Activated T-helper 17 cell treated with anti-CD3 and anti-CD28 coated beads, Interleukin-2, amount 50 U/mL, for 72 hours (primary cell): ENCODE measurements at places on chromosomes 4 and X. TPM values are rescaled to one million over a fixed set of nuclear protein-coding genes. Genes with fewer than 3 reads are reported as not detected.

DNA sequence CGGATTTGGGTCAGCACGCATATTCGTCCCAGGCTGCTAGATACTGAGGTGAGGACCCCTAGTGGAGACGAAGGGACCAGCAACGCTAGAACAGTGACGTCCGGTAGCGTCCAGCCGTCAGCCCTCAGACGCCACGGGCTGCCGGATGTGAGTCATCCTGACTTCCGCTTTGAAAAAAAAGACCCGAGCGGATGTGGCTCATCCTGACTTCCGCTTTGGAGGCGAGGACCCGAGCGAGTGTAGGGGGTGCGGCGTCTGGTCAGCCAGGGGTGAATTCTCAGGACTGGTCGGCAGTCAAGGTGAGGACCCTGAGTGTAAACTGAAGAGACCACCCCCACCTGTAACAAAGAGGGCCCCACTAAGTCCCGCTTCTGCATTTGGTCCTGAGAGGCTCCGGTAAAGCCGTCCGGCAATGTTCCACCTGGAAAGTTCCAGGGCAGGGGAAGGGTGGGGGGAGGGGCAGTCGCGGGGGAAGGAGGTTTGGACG lies at the start of gene MAGEB2:
MAGEB2 (plus strand) TSS at position 207 of the 487 bp plus-strand sequence. CDS start 3,018 bp downstream, outside the sequence.
- ATAC-seq: no peak

Gene CXCL1
- not detected for total RNA-seq

- no peak for ATAC-seq
Observed at GRCh38 chrX:105550043-105550663, 272.2 kb upstream of the NRK start.

DNA sequence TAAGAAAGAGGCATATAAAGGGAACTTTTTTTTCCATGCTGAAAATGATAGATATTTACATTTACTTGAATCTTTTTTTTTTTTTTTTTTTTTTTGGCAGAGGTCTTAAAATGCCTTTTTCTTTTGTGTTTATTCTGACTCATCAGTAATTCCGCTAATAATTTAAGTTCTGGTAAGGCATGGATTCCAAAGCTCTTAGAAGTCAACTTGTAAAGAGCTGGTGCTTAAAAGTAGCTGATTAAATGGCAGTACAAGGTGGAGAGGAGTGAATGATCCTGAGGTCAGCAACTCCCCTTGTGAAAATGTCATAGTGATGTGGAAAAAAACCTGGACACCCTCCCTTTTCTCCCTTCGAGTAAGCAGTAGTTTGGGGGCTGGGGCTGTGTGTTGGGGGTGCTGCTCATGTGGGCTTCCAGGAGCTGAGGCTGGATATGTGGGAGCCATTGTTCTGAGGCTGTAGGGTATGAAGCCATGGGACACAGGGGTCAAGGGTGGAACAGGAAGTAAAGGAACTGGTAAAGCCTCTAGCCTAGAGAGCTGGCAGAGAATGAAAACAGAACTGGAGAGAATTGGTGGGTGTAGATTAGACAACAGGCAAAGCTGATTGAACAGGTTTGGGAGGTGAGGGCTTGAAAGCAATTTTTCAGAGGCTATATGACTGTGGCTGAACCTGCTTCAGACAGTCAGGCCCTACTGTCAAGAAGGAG lies 41.0 kb upstream of the PITX2 start:
- ATAC-seq: no peak

GRCh38 chrX:1465286-1466231 lies 12.8 kb upstream of the ASMTL start:
- ATAC-seq: no peak

DNA sequence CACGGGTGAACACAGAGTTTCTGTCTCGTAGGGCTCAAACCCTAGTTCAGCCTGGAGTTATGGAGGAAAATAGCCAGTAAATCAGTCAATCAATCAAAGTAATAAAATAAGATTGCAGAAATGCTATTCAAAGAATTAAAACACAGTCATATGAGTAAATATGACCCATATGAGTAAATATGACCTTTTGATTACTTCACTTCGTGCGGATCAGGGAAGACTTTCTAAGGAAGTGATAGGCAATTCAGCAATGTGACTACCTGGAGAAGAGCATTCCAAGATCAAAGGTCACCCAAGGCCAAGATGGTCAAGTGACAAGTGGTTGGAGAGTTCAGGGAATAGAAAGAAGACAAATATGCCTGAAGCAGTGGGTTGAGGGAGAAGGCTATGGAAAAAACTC lies 722.6 kb downstream of the ADGRL3 start:
- no peak for ATAC-seq

- no peak for ATAC-seq
Observed at GRCh38 chrX:12439416-12439815, 301.1 kb downstream of the FRMPD4 start.

- no peak for ATAC-seq
Observed at GRCh38 chr4:185261946-185262345, 52.5 kb downstream of the SNX25 start.

Gene RGN
- total RNA-seq: not detected

DNA sequence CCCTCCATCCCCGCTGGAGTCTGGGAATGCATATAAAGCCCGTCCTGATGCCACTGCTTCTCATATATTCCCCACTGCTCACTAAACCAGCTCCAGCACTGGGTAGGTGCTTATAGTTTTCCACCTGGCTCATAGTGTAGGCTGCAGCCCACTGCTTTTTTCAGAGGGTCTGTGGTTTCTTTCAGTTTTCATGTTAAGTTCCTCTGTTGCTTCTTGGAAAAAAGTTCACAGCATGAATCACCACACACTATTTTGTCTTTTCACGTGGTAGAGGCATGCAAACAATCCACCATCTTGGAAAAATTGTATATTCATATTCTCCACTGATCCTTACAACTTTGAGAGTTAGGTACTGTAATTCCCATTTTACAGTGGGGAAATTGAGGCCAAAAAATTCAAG lies 39.4 kb downstream of the DCLK2 start:
- ATAC-seq: no peak

GRCh38 chr4:4914059-4914820 lies 54.8 kb downstream of the MSX1 start:
- ATAC-seq: peak; percentile 42

Gene DGKK
- total RNA-seq: not detected

Gene F11
- not detected for total RNA-seq

Gene CCDC120
- 6.9 TPM for total RNA-seq

GRCh38 chr4:38679921-38680320 lies 15.9 kb downstream of the KLF3 start:
- no peak for ATAC-seq

- peak; percentile 64 for ATAC-seq
Observed at GRCh38 chrX:46626566-46626965, 53.0 kb downstream of the CHST7 start.

Gene TCEAL7
- not detected for total RNA-seq

GRCh38 chr4:14368391-14368790 lies 633.9 kb upstream of the CPEB2 start:
- ATAC-seq: no peak

Gene TLR7
- not detected for total RNA-seq

DNA sequence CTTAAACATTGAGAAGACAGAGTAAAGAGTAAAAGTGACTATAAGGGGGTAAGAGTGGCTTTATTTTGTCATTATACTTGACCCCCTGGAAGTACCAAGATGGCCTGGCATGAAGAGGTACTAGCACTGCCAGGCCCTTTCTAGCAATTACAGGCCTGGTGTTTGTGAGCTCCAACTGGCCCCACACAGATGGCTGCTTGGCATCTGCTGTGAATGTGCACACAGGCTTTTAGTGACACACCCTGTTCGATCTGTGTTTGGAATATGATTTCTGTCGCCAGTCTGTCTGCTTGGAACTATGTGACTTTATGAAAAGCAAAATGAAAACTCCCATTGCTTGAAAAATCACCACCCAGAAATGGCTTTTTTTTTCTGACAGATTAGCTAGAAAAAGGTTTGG lies 123.3 kb downstream of the CLCN4 start:
- ATAC-seq: no peak

DNA sequence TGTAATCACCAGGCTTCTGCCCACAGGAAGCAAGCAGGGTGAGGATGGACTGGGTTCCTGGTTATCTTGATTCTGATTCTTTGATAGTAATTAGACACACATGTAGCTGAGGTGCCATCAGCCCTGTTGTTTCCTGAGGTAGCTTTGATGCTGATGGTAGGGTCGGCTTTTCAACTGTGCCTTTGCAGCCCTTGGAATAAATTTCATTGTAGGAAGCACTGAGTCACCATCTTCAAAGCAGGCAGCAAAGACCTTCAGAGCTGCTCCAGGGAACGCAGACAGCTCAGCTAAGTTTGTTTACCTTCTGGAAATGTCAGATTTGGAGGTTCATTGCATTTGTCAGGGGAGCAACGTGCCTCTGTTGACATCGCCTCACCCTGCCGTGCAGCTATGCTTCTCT lies 135.4 kb downstream of the ASMT start:
- ATAC-seq: no peak

- ATAC-seq: no peak
Observed at GRCh38 chr4:61723492-61723891, 523.4 kb downstream of the ADGRL3 start.

DNA sequence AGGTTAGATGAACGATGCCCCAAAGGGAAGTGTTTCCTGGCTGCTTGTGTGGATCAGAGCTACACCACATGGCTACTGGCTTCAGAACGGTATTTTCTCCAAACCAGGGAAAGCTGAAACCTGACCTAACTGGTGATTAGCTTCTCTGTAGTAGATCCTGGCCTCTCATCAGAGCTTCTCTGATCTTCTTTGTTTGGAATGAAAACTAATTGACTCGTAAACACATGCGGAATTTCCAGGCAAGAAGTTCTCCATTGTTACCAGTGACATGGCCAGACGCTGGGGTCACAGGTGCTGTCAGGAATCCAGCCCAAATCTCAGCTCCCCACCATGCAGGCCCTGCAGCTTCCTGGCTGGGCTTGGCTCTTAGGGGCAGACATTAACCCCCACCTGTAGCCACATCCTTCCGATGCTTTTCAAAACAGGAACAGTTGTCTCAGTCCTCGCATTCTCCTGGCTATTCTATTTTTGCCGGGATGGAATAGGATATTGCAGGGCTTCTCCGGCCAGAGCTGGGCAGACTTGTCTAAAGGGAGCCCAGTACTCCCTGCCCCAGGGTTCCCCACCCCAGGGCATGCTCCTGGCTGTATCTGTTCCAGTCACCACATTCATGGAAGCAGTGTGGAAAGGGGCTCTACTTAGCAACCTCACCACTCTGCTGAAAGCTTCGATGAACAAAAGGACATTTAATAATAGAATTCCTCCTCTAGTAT lies 305.4 kb upstream of the F9 start:
- ATAC-seq: no peak

GRCh38 chrX:42803320-42803719 lies 25.4 kb upstream of the PPP1R2C start:
- ATAC-seq: no peak

- ATAC-seq: peak; percentile 89
Observed at GRCh38 chrX:47366041-47366722, 4.2 kb upstream of the ZNF157 start.
